ENCODE measurements at places on chromosomes 12 and 14. TPM values are rescaled to one million over a fixed set of nuclear protein-coding genes. Genes with fewer than 3 reads are reported as not detected.

Gene DIO3
- polyA plus RNA-seq: 1.3 TPM

Gene CCDC63
- not detected for polyA plus RNA-seq

Gene ABHD12B
- polyA plus RNA-seq: not detected

Gene PIWIL1
- polyA plus RNA-seq: 0.14 TPM

Gene PLA2G1B
- not detected for polyA plus RNA-seq
